ENCODE measurements at places on chromosomes 7 and 10.

DNA sequence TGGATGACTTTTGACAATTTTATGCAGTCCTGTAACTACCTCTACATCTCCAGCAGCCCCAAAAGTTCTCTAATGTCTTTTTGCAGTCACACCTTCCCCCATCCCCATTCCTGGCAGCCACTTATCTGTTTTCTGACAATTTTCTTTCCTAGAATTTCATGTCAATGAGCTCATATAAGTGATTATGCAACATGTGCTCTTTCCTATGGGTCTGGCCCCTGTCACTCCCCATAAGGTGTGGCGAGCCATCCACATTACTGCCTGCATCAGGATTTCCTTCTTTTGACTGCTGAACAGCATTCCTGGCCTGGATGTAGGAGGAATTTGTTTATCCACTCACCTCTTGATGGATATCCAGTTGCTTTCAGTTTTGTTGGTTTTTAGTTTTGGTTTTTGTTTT is 146.7 kb upstream of the MGMT start:
- DNase-seq, result no peak

- DNase-seq, result no peak
Measured at GRCh38 chr7:22589641-22590201, 89.7 kb upstream of the STEAP1B start.

DNA sequence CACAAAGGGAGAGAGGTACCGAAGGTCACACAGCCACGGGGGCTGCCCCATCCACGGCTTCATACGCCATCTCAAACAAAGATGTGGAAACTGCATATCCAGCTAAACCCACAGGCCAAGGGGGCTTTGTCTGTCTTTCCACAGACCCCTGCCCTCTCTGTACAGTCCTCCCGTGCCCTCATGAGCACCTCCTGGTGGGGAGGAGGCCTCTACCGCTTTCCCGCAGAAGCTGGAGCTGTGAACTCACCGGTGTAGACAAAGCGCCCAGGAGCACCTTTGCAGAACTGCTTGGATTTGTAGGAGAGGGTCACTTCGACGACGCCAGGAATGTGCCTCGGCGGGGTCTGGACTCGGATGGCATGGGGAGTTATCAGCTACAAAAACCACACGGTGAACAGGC is 97.2 kb downstream of the EBF3 start:
- DNase-seq, result no peak

DNA sequence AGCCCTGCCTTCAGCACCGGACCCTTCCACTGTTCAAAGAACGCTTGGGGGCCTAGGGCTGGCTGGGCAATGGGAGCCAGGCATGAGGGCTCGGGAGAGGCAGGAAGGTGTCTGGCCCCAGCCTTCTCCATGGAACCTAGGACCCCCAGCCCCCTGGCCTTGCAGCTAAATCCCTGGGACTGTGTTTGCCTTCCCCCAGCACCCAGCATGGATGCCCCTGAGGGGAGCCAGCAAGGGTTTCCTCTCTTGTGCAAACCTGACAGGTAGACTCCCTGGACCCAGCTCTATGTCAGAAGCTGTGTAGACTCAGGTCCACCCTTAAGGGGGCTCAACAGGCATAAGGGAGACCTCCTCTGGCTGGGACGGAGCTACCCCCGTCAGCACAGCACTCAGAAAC is 288.0 kb downstream of the GRID1 start:
- DNase-seq, result no peak

GRCh38 chr10:103758294-103758681 is 97.1 kb downstream of the SH3PXD2A start:
- DNase-seq, result no peak

DNA sequence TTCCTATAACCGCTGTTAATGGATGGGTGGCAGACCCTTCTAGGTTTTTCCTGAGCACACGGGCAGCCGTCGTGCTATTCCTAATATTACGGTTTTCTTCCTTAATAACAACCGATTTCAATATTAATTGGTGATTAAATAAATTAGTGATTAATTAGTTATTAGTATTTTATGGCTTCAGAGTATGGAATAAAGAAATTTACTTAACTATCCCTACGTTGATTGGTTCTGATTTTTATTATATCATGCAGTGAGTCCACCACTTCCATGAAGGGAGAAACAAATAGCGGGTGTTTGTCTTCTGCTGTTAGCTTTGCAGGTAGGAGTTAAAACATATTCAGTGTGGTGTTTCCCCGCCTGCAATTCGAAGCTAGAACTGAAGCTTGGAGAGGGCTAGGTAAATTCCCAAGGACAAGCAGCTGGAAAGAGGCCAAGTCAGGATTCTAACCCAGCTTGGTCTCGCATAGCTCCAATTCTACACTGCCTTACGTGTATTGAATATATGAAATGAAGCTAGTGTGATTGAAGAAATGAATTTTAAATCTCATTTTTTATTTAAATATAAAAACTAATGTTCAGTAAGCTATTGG is 928 bp upstream of the CSTF2T start:
- DNase-seq, result no peak

DNA sequence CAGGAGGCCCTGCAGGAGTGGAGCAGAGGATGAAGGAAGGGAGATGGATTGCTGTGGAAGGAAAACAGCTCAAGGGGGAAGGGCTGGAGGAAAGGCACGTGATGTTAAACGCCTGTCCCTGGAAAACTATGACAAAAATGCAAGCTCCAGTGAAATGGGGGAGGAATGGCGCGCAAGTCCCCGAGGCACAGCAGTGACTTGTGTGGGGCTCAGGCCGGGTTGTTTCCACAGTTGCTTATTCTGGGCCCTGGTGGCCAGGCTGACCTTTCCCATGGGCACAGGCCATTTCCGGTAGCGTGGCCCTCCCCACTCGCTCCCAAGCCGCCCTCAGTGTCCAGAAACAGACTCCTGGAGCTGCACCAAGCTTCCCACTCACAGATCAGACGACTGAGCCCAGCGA is 68.1 kb upstream of the PDGFA start:
- DNase-seq, result no peak

DNA sequence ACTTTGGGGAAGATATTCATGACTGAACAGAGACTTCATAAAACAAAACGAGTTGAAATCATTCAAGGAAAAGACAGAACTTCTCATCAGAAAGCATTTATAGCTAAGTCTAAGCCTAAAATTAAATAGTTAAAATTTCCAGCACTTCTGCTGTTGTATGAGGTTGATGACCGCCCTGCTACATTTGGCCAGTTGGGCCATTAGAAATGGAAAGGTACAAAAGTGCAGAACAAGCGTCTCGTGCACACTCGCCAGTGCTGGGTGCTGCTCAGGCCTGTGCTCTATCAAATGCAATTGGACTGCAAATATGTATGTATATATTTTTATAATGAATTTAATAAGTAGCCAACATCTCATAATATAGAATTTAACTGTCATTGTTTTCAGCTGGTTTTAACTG is 34.4 kb upstream of the RNF32 start:
- no peak for DNase-seq

- DNase-seq, result peak; percentile 19
Measured at GRCh38 chr10:132297526-132297925, 10.2 kb downstream of the STK32C start.

DNA sequence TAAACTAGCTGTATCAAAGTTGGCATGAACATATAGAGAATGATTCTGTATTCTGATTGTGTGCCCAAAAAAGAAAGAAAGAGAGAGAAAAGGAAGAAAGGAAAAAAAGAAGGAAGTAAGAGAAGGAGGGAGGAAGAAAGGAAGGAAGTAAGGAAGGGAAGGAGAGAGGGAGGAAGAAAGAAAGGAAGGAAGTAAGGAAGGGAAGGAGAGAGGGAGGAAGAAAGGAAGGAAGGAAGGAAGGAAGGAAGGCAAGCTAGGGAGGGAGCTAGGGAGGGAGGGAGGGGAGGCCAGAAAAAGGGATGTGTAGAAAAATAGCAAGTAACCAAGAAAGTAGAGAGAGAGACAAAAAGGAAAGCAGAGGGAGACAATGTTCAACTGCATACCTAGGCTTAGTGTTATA is 60.7 kb upstream of the TARP start:
- DNase-seq, result no peak

- peak; percentile 14 for DNase-seq
Measured at GRCh38 chr7:19404912-19405329, 259.7 kb upstream of the FERD3L start.

DNA sequence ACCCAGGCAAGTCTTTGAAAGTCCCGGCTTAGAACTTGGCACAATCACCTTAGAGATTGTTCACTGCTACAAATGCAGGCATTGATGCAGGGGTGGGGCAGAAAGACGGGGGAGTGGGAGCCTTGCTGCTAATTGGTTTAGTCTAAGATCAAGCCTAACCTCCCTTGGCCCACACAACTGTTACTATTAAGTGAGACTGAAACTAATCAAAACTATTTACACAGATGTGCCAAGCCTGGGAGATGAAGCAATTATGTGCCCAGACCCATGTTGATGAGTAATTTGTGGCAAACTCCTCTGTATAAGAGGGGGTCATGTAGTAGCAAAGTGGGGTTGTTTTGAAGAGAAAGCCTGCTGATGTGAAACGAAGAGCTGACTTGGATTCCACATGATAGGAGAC is 178.2 kb upstream of the ITGB1 start:
- DNase-seq, result no peak

GRCh38 chr7:47078241-47078640 is 503.7 kb downstream of the TNS3 start:
- no peak for DNase-seq

- DNase-seq, result no peak
Measured at GRCh38 chr10:35343739-35344138, 7.4 kb downstream of the CCNY start.

- DNase-seq, result no peak
Measured at GRCh38 chr10:71094712-71095390, 117.5 kb upstream of the UNC5B start.

- no peak for DNase-seq
Measured at GRCh38 chr10:114777415-114777814, 44.2 kb upstream of the FHIP2A start.

- no peak for DNase-seq
Measured at GRCh38 chr10:72243822-72244437, 27.9 kb upstream of the ASCC1 start.

DNA sequence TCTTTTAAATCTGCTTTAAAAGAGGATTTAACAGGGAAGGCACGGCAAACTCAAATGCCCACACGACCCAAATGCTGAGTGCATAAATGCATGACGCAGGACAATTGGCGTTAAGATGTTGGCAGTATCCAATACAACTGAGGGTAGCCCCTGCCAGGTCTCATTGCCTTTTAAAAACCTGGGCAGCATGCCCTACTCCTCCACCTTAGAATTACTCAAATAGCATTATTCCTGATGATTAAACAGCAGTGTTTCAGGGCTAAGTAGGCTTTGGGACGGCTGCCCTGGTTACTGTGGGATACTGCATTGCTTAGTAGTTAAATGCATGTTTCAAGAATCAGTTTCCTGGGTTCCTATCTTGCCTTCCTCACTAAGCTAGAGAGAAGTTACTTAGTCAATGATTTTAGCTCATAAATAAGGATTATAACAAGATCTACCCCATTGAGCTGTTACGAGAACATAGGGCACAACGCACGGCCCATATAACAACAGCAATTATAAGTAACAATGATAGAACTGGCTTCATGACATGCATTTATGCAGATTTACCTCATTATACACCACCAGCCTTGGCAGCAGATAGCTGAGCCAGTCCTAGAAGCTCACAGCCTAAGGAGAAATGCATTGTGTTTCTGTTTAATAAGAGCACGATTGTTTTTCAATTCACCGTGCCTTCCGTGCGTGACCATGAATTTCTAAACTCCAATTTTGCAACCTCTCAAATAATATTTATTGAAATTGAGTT is 7.9 kb downstream of the TUBAL3 start:
- DNase-seq, result no peak

GRCh38 chr7:140229591-140230515 is 53.1 kb upstream of the KDM7A start:
- DNase-seq, result peak; percentile 35

DNA sequence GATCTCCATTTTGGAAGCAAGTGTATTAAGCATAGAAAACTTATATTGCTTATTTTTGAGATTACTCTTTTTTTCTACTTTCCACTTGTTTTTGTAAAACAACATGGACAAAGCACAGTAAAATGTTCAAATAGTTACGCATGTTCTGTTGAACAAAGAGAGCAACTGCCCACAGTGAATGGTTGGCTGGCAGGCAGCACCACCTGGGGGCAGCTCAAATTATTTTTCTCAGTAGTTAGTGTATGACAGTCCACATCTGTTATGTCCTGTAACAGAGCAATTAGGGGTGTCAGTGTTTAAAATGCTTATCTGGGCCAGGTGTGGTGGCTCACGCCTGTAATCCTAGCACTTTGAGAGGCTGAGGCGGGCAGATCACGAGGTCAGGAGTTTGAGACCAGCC is 46.1 kb upstream of the CACUL1 start:
- peak; percentile 37 for DNase-seq

GRCh38 chr10:47370878-47371277 is 13.2 kb downstream of the ZNF488 start:
- DNase-seq, result no peak

Data from common myeloid progenitor, CD34-positive (primary cell).